Activated CD8-positive, alpha-beta memory T cell treated with anti-CD3 and anti-CD28 coated beads, Interleukin-2, amount 50 U/mL, for 48 hours (primary cell): ENCODE measurements at places on chromosomes 7 and 10.

GRCh38 chr10:129550658-129551057 is 83.6 kb downstream of the MGMT start:
- DNase-seq: no peak

GRCh38 chr10:16968416-16969041 is 151.3 kb upstream of the RSU1 start:
- DNase-seq: no peak

DNA sequence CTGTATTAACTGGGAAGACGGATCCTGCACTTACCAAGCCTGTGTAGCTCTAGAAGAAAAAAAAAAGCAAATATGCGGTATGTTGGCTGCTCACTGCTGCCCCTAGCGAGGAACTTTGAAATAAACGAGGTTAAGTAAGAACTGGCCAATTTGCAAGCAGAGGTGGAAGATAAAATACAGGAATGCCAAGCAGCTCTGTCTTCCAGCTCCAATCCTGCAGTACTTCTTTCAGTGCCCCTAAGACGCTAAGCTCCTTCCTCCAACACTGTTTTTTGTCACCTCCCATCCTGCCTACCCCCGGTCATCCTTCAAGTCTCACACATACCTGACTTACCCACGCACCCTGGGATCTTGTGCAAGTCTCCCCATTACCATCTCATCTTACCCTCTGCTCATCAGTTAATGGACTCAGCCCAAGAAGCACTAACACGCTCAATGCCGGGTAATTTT is 809 bp downstream of the C10orf143 start:
- peak; percentile 71 for DNase-seq

DNA sequence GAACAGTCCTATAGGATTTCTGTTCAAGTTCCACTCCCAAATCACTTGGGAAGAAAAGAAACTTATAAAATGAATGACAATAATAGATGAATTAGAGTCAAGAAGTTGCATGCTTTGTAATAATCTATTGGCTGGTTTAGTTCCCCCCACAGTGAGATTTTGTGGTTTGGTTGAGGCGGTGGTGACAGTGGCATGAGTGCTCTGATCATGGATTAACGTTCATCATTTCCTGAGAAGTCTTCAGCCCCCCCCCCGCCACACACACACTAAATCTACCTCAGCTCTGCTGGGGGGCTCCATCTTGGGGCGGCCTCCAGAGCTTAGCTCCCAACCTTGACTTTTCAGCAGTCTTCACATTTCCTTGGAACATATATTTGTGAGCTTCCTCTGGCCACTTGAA is 121.7 kb downstream of the ABCA13 start:
- DNase-seq: no peak

GRCh38 chr10:29826801-29827450 is 192.2 kb upstream of the SVIL start:
- DNase-seq: no peak
